Stimulated activated CD4-positive, alpha-beta T cell treated with anti-CD3 and anti-CD28 coated beads, Interleukin-4, amount 100 ng/mL, for 48 hours (primary cell): ENCODE measurements at places on chromosomes 2 and 18.

DNA sequence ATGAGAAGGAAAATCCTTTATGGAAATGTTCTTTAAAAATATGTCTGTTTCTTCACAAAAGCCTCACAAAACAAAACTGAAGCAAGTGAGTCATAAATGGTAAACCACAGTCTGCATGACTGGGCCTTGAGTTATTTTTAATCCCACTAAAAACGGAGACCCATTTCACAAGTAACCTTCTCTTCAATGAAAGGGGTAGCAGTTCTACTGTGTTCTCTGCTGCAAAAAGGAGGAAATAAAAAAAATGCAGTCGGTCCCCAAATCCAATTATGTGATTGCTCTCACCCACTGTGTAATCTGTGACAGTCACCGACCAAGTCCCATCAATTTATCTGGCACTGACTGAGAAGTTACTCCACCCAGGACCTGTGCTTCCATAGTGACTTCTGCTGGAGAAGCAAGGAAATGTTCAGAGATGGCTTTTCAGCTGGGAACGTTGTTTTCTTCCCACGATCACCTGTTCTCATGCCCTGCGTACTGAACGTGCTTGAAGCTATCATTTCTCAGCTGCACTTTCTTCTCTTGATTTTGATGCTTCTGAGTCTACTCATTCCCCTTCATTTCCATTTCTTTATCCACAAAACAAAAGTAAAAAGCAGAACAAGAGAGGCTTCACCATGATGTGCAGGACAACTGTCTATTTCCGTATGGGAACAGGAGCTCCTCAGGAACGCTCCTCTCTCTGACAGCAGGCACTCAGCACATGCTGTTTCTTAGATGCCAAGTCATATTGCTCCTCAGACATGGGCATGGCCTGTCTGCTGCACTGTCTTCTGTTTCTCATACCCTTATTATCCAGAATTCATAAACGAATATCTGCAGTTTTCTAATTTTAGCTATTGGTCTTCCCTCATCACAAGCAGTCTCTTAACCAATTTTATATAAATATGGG, 80.0 kb upstream of the TMEM200C start:
- DNase-seq: no peak

DNA sequence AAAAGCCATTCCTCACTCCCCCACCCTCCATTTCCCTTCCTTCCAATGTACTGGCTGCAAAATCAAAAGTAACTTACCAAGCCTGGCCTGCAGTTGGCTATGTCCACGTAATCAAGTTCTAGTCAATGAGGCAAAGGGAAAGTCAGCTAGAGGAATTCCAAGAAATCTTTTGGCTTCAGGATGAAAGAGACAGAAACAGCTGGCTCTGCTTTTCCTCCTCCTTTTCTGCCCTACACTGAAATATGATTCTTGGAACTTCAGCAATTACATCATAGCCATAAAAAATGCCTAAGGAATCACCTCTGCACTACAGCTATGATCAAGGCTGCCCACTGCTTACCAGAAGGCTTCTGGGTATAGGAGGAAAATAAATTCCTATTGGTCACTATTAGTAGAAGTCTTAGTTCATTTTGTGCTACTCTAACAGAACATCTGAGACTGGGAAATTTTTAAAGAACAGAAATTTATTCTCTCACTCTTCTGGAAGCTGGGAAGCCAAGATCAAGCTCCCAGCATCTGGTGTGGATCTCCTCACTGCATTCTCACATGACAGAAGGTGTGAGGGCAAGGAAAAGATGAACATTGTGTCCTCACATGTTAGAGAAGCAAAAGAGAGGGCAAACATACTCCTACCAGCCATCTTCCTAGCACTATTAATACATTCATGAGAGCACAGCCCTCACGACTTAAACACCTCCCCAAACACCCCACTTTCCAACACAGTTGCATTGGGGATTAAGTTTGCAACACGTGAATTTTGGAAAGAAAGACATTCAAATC, 219.9 kb downstream of the TMX3 start:
- DNase-seq: no peak

GRCh38 chr2:207110715-207111114, 55.0 kb downstream of the KLF7 start:
- DNase-seq: no peak

GRCh38 chr2:189060096-189060642, 86.0 kb downstream of the COL3A1 start:
- no peak for DNase-seq

DNA sequence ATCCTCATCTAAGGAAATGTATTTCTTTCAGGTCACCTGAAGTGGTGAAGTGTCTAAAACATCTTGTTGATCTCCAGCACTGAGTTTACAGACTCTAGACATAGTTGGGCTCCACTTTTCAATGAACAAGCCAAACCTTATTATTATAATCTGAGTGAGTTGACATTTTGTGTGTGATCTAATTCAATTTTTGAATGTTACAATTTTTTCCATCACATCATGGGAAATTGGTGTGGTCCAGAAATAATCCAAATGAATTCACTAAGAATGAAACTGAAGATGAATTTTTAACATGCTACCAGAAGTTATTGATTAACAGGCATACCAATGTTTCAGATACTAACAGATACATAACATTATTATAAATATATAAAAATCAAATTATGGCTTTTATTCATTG, 75.6 kb upstream of the EFEMP1 start:
- DNase-seq: no peak

GRCh38 chr2:232022718-232023117, 61.2 kb downstream of the DIS3L2 start:
- no peak for DNase-seq

DNA sequence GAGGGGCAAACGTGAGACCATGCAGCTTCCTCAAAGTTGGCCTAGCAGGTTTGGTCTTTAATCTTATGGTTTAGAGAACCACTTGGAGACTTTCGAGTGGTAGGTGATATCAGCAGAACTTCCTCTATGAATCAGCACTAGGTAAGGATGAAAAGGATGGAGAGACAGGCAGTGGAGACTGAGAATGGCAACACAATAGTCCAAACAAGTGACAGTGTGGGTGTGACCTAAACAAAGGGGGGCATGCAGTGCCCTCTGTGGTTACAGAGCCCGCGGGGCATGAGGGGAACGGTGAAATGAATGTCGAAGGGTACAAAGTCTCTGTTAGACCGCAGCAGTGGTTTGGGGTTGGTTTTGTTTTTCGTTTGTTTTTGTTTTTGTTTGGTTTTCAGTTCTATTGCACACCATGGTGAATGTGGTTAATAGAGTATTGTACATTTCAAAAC, 143.9 kb downstream of the L3MBTL4 start:
- DNase-seq: no peak

GRCh38 chr2:24731923-24732322, 61.3 kb downstream of the PTRHD1 start:
- no peak for DNase-seq

- DNase-seq: no peak
Measured at GRCh38 chr2:236376566-236377244, 112.5 kb upstream of the ASB18 start.

DNA sequence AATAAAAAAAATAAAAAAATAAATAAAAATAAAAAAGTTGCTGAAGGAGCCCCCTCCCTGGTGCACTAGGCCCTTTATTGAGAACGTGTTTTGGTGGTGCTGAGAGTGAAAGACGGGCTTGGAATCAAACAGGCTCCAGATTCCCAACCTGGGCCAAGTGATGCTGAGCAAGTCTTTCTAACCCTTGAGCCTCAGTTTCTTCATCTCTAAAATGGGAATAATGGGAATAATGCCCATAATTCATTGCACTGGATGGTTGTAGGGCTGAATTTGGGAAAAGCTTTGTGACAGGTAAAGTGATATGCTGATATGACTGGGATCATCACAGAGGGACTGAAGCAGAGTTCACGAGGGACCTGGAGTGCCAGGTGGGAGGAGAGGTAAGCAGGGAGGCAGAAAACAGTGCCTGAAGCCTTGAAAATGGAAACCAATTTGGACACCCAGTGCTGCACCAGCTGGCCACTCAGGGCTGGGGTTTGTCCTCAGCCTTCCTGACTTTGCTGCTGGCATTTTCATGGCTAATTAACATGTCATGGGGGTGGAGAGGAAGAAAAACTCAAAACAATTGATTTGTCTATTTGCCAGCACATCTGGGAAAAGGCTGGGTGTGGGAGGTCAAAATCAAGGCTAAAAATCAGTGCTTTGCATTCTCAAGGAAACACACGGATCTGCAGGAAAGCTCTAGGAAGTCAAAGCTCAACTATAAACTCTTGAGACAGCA, 241.3 kb downstream of the LOXHD1 start:
- DNase-seq: no peak

- DNase-seq: no peak
Measured at GRCh38 chr2:162968306-162968705, 129.7 kb upstream of the KCNH7 start.

GRCh38 chr2:32862269-32863055, 84.3 kb upstream of the LTBP1 start:
- DNase-seq: no peak

DNA sequence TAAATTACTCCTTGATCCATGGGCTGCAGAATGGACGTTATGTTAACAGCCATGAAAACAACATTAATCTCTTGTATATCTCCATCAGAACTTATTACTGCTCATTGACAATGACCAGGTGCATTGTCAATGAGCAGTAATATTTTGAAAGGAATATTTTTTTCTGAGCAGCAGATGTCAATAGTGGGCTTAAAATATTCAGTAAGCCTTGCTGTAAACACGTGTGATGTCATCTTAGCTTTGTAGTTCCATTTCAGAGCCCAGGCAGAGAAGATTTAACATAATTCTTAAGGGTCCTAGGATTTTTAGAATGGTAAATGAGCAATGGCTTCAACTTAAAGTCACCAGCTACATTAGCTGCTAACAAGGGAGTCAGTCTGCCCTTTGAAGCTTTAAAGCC, 26.6 kb downstream of the CFAP210 start:
- no peak for DNase-seq

DNA sequence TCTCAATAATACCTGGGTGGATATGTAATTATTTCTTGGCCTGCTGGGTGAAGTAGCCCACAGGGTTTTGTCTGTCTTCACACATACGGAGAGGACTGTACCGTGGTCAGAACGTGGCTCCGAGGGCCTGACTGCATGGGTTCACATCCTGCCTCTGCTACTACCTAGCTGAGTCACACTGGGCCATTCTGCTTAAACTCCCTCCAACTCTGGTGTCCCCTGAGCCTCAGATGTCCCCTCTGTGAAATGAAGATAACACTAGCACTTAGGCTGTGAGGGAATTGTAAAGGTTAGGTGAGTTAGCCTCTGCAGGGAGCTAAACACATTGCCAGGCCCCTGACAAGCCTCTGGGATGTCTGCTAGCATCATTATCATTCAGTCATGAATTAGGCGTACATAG, 120.1 kb upstream of the NABP1 start:
- no peak for DNase-seq

- DNase-seq: no peak
Measured at GRCh38 chr18:31098878-31099277, 3.3 kb downstream of the DSC2 start.

DNA sequence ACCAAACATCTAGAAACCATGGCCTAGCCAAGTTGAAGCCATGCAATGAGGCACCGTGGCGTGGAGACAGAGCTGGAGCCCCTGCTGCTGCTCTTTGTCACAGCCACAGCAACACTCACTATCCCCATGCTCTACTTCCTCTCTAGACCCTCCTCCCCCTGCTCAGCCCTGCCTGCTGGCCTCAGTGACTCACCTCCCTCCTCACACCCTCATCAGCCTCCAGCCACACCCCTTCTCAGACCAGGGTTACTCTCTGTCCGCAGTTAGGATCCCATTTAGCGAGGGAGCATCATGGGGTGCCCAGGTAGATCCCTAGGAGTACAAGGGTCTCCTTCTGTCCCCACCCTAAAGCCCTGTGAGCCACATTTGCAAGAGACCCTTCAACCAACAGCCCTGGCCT, 25.4 kb upstream of the SOX11 start:
- no peak for DNase-seq

GRCh38 chr18:7038330-7038851, 79.2 kb downstream of the LAMA1 start:
- DNase-seq: peak; percentile 2

GRCh38 chr18:35389095-35389618, 12.0 kb upstream of the ZNF396 start:
- DNase-seq: no peak

- DNase-seq: no peak
Measured at GRCh38 chr2:239670463-239671120, 269.8 kb upstream of the HDAC4 start.

- DNase-seq: no peak
Measured at GRCh38 chr2:159759577-159759976, 38.4 kb downstream of the CD302 start.

GRCh38 chr2:159758686-159759085, 39.3 kb downstream of the CD302 start:
- no peak for DNase-seq

DNA sequence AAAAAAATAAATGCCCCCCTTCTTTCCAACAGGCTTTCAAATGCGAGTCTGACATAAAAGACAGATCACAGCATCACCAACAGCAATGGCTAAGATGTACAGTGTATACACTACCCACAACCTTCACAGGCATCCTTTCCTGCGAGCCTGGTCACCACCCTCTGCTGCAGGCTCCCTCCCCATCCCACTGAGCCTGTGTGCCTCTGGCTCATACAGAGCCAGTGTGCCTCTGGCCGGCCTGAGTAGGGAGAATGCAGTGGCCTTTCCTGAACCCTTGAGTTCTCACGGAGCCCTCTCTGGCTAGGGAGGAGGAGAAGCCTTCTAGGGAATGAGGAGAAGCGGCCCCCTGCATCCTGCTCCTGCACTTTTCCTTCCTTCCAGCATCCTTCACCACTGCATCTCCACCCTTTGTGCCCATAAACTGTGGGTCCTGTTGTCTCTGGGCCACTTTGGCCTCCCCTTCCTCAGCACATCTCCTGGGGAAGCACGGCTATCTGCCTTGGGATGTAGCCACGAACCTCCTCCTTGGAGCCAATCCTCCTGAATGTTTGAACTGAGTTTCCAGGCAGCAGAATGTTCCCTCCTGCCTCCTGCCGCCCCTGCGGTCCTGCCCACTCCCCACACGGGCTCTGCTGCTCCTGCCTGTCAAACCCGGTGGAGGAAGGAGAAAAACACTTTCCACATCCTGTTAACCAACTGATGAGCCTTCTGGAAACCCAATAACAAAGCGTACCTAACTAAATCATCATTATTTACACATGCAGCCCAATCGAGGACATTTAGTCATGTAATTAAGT, 22.5 kb downstream of the GYPC start:
- DNase-seq: no peak

- no peak for DNase-seq
Measured at GRCh38 chr2:27545348-27546141, 37.3 kb upstream of the ZNF512 start.

GRCh38 chr2:9779596-9780264, 63.5 kb upstream of the TAF1B start:
- peak; percentile 30 for DNase-seq

- DNase-seq: no peak
Measured at GRCh38 chr2:25079050-25079635, 37.3 kb downstream of the EFR3B start.

GRCh38 chr2:217905896-217906295, 96.9 kb downstream of the TNS1 start:
- no peak for DNase-seq

GRCh38 chr18:50250935-50251334, 15.4 kb downstream of the CFAP53 start:
- DNase-seq: no peak

DNA sequence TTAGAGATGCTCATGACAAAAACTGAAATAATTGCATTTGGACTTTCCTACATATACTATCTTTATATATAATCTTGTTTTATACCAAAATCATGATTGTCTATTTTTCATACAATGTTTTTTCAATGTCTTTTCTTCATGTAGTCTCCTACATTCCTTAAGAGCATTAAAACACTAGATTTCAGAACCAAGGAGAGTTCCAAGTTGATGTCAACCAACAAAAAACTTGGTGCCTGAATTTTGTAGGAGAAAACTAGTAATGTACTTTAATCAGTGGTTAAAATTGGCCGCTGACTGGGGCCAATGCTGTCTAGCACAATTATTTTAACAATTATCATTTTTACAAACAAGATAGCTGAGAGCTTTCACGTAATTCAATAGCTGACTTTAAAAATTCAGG, 678.8 kb downstream of the DCC start:
- no peak for DNase-seq
